ENCODE measurements at places on chromosomes 5 and 9.
A peak's percentile ranks its signal among the peaks of the same experiment; 100 is the strongest.

- no peak for DNase-seq
Observed at GRCh38 chr5:73528248-73528647, 30.0 kb downstream of the BTF3 start.

DNA sequence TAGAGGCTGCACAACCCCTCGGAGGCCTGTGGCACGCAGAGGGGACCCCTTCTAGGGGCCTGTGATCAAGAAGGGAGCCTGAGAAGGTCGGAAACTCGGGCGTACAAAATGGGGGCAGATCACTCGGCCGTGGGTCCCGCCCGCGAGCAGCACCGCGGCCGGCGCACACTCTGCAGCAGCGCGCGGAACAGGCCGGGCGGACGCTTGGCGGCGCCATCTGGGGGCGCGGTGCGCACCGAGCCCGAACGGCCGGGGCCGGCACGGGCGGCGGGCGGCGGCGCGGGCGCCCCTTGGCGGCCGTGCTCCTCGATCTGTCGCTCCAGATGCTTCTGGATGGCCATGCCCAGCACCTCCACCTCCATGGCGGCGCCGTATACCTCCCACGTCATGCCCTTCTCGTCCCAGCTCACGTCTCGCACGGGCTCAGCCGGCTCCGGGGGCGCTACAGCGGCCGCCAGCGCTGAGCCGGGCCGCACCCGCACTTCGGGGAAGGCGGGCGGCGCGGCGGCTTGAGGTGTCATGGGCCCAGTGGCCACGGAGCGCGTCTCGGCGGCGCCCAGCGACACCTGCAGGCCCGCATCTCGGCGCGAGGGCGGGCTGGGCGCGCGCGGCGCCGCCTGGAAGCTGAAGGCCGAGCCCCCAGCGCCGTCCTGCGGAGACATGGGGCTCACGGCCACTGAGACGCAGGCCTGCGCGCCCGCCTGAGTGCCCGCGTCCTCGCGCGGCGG is 13.1 kb downstream of the GPRIN1 start:
- peak; percentile 62 for DNase-seq

DNA sequence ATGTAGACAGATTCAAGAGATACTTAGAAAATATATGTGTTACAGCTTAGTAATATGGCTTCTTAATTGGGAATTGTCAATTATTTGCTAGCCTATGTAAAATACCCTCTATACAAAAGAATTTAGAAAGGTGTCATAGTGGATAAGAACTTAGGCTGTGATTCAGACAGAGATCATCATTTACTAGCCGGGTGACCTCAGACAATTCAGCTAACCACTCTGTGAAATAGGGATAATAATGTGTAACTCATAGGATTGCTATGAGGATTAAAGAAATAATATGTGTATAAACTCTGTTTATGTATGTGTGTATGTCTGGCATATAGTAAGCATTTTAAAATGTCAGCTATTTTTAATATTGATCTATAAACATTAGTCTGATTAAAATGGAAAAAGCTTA is 5.9 kb upstream of the LARS1 start:
- no peak for DNase-seq

DNA sequence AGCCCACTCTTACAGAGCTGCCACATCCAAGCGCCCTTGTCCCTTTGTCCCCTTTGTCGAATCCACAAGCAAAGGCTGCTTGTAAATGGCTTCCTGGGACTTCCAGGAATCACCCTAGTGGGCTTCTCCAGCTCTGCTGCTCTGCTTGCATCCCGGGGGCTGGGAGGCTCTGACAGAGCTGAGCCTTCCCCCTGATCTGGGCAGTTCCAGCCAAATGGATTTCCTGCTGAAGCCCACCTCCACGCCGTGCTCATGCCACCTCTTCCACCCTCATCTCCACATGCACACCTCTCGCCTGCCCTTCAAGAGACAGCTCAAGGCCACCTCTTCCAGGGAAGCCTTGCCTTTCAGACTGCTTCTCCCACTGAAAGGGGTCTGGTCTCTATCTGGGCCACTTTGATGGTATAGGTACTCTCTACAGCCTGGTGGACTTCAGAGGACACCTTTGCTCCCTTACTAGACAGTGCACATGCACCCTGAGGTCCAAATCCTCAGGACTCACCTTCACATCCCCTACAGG is 106.2 kb downstream of the LHFPL2 start:
- DNase-seq = no peak

GRCh38 chr5:35922468-35922867 is 16.0 kb downstream of the CAPSL start:
- DNase-seq = no peak

DNA sequence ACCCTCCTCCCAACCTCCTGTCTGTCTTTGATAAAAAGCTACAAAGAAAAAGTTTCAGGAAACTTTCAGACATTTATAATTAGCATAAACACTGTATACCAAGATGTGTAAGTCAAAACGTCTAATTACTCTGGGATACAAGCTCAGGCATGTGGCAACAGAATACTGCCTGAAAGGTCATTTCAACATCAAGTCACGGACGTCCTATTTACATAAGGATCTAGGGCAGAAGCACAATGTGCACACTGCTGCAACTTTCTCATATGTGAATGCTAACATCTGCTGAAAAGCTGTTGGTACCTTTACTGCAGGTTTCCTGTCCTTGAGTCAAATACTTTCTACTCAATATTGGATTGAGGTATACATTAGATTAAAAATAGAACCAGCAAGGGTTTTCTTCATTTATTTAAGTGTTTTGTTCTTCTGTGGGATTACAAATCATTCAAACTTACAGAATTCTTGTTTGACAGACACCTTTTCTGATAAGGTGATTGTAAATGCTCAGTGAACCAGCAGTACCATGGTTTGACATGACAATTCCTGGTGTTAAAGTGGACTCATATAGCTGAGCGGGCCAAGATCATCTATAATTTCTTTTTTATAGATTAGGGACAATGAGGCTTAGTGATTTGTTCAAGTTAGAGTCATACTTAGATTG is 36.8 kb downstream of the ELL2 start:
- DNase-seq = no peak

GRCh38 chr5:77168879-77169244 is 41.6 kb upstream of the PDE8B start:
- no peak for DNase-seq

DNA sequence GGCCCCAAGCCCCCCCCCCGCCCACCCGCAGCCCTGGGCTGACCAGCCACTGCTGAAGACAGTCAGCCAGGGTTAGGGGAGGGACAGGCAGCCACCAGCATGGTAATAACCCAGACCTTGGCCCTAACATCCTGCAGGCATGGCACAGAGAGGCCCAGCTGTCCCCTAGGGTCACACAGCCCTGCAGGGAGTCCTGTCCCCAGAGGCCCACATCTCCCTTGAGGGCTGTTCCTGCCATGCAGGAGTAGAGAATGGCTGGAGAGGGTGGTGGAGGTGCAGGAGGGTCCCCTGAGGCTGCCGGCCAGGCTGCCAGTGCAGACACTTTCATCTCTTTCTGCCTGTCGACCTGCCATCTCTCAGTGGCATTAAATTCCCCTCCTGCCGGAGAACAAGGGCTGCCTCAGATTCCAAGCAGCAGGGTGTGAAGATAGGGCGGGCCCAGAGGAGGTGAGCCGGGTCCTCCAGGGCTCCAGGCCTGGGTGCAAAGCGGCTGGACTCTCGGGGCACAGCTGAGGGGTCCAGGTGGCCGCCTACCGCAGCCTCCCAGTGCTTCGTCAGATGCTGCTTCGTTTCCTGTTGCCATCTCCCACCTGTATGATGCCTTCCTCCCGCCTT is 40.0 kb downstream of the CXXC5 start:
- no peak for DNase-seq

- no peak for DNase-seq
Observed at GRCh38 chr9:28951945-28952344, 1378.7 kb upstream of the C9orf72 start.

- DNase-seq = no peak
Observed at GRCh38 chr5:151106043-151106442, 25.2 kb upstream of the TNIP1 start.

- no peak for DNase-seq
Observed at GRCh38 chr5:113226116-113226736, 208.6 kb downstream of the TSSK1B start.

- DNase-seq = no peak
Observed at GRCh38 chr5:105968981-105969380, 1701.8 kb downstream of the EFNA5 start.

- DNase-seq = no peak
Observed at GRCh38 chr5:83124593-83124992, 47.2 kb downstream of the XRCC4 start.

DNA sequence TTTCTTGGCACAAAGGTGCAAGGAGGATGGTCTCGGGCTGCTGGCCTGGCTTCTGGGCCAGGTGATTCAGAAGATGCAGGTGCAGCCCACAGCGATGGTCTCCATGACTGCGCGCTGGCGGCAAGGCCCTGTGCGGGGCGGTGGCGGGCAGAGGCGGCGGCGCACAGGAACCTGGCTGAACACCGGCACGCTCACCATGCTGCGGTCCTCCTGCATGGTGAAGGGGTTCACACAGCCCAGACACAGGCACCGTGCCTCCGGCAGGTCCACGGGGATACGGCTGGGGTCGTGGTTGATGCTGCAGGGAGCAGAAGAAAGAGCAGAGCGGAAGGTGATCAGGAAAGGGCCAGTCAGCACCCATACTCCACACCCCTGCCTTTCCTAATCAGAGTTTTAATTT is 4.8 kb downstream of the IL17B start:
- DNase-seq = no peak

- DNase-seq = no peak
Observed at GRCh38 chr5:97600486-97600885, 417.4 kb upstream of the RIOK2 start.

- no peak for DNase-seq
Observed at GRCh38 chr5:125323613-125324012, 577.2 kb upstream of the ZNF608 start.

- no peak for DNase-seq
Observed at GRCh38 chr5:151107084-151107483, 26.2 kb upstream of the TNIP1 start.

DNA sequence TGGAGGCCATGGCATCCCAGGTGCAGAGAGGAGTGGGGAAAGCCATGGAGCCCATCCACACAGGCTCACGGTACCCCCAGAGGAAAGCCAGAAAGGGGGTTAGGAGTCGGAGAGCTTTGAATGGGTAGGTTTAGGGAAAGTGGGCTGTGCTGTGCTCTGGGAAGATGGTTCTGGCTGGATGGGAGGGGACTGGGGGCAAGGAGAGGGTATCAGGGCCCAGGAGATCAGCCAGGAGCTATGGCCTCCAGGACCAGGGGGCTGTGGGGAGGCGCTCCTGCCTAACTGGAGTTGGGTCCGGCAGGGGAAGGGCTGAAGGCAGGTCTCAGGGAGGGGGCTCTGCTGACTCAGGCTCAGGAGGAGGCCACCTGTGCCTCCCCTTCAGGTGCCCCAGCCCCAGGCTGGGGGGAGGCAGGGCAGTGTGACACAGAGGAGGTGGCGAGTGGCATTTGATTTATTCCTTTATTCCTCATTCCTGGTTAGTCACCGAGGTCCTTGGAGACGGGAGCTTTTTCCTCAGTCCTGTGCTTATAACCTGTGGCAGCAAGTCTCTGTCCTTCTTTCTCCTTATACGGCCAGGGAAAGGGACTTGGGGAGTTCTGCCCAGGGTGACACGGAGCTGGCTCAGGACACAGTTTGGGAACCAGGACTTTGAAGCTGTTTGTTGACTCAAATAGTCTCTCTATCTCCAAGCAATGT is 60.8 kb downstream of the TSTD2 start:
- no peak for DNase-seq

- DNase-seq = no peak
Observed at GRCh38 chr5:44390351-44390750, 1.1 kb upstream of the FGF10 start.

DNA sequence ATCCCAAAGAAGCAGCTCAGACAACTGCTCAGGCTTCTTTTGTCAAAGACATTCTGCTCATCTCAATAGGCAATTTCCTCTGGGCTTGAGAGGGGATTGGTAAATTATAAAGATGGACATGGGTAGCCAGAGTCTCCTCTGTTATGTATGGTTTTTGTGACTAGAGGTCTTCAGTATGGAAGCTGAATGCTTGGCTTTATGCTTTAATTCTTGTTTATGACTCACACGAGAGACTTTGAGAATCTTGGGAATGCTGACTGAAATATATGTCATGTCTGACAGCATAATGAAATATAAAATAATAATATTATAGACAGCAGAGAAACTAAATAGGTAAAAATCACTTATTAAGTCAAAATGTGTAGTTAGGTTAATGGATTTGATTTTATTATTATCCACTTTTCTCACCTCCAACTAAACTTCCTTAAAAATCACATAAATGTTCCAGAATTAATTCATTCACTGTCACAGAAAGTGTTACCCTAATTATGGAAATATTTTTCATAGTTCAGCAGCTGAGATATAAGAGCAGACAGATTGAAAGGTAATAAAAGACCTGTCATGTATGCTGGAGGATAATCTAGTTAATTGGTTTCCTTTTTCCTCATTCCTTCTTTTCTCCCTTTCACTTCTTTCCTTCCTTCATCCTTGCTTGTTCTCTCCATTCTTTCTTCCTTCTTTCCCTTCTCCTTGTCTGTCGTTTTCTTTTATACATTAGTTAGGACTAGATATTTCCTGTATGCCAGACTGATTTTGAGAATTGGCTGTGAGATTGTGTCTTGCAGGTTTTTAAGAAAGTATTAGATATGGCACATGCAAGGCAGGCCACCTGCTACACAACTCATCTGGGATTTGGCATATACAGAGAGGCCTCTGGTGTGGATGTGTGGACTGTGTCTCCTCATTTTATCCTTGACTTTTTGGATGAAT is 1866.1 kb upstream of the NUDT12 start:
- DNase-seq = no peak
